ENCODE measurements at places on chromosomes 1 and 21. TPM values are rescaled to one million over a fixed set of nuclear protein-coding genes. Genes with fewer than 3 reads are reported as not detected.

GRCh38 chr1:178544531-178544930 lies 31.6 kb downstream of the TEX35 start:
- H3K27me3 ChIP-seq = no peaks in the 10 kb centered on the region
- no peak for DNase-seq
- no peak overlapping the region for H3K27ac ChIP-seq
- no peaks in the 10 kb centered on the region for H3K36me3 ChIP-seq
- H3K4me3 ChIP-seq = no peak overlapping the region
- H3K4me1 ChIP-seq = peaks cover 4% of the 10 kb centered on the region

DNA sequence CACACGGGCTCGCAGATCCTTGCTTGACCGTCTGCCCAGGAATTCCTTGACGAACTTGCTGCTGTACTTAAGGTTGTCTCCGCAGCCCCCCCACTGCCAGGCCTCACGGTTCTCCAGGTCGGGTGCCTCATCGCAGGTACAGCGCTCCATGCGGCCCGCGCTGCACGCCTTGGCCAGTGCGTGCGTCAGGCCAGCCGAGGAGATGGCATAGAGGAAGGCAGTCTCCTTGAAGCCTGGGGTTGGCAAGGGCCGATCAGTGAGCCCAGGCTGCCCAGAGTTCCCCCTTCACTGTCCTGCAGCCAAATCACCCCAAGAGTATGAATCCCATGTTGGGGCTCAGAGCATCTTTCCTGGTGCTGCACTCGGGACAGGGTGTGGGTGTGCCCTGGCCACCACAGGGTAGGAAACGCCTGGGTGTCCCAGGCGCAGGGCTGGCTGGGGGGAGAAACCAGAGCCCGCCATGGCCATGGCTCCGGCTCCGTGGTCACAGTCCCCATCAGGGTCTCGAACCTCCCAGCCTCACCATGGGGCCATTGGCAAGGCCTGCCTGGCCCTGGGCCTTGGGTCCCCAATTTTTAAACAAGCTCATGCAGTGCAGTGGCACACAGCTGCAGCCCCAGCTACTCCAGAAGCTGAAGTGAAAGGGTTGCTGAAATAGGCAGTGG lies 23.4 kb downstream of the WNT9A start:
- no peaks in the 10 kb centered on the region for H3K36me3 ChIP-seq
- no peaks in the 10 kb centered on the region for H3K4me1 ChIP-seq
- no peak for DNase-seq
- no peak overlapping the region for H3K4me3 ChIP-seq
- H3K27me3 ChIP-seq = no peaks in the 10 kb centered on the region
- H3K27ac ChIP-seq = no peak overlapping the region

DNA sequence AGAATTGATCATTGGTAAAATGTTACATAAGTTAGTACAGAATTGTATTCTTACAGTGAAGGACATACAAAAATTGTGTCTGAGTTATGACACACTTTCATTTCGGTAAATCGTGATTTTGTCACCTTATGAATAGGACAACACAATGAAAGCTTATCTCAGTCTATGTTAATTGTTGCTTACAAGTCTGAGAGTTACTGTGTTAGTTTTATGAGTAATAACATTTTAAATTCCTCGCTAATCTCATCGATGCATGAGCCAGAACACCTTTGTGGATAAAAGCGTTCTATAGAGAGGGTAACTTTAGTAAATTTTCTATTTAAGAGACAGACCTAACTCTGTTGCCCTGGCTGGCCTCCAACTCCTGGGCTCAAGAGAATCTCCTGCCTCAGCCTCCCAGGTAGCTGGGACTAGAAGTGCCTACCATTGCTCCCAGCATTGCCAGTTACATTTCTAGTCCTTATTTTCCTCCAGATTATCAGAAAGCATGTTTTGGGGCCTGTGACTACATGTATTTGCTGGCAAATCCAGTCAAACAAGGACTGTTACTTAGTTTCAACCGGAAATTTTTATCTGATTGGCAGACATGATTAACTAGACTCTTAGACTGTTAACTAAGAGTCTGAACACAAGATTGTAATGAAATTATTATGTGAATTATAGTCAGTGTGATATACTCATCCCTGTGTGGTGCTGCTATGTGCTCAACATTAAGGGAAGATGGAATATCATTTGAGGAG lies 3.0 kb downstream of the PRRC2C start:
- H3K4me1 ChIP-seq = peaks cover 63% of the 10 kb centered on the region
- DNase-seq = no peak
- H3K27ac ChIP-seq = peak overlapping the region; percentile 74
- peaks cover 45% of the 10 kb centered on the region for H3K36me3 ChIP-seq
- H3K4me3 ChIP-seq = peak overlapping the region; percentile 88
- no peaks in the 10 kb centered on the region for H3K27me3 ChIP-seq

- peaks cover 3% of the 10 kb centered on the region for H3K36me3 ChIP-seq
- peaks cover 27% of the 10 kb centered on the region for H3K4me1 ChIP-seq
- H3K27ac ChIP-seq = peak overlapping the region; percentile 11
- DNase-seq = no peak
Observed at GRCh38 chr1:61742620-61743430, 545 bp downstream of the PATJ start.

GRCh38 chr1:247647864-247648263 lies 31.7 kb downstream of the OR13G1 start:
- no peak overlapping the region for H3K4me3 ChIP-seq
- no peak overlapping the region for H3K27ac ChIP-seq
- DNase-seq = no peak
- no peaks in the 10 kb centered on the region for H3K4me1 ChIP-seq
- H3K27me3 ChIP-seq = no peaks in the 10 kb centered on the region

The ADCY10 gene
- total RNA-seq = 0.32 TPM

DNA sequence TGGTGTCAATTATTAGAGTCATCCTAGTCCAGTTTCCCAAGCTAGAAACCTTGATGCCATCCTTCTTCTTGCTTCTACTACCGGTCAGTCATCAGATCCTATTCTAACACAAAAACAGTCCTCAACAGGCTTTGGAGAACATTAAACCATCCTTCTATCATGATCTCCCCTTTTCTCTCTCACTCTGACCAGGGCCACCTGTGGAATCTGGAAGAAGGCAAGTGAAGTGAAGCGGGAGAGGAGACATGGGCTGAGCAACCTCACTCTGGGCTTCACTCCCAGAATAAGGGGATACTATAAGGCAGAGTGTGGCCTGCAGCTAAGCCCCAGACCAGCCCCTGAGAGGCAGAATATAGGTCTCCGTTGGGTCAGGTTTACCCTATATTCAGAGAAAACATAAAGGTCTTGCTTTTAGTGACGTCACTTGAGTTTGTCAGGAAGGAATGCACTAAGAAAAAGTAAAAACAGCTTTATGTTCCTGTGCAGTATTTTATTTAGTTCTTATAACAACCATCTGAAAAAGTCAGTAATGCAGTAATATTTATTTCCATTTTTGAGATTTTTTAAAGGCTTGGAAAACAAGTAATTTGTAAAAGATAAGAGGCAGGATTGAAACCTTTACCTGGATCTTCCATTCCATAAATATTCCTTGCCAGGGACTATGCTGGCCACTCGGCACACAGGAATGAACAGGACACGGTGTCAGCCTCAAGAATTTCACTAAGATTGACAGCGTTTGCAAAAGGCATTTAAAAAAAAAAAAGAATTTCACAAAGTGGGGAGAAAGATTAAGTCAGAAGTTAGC lies 61.3 kb downstream of the NFASC start:
- H3K4me3 ChIP-seq = no peak overlapping the region
- H3K27me3 ChIP-seq = peaks cover 9% of the 10 kb centered on the region
- no peaks in the 10 kb centered on the region for H3K4me1 ChIP-seq
- no peaks in the 10 kb centered on the region for H3K36me3 ChIP-seq
- no peak overlapping the region for H3K27ac ChIP-seq

The SMPDL3B gene
- 0.40 TPM for total RNA-seq

- H3K27ac ChIP-seq = no peak overlapping the region
- no peak for DNase-seq
- H3K27me3 ChIP-seq = no peaks in the 10 kb centered on the region
- H3K4me1 ChIP-seq = peaks cover 5% of the 10 kb centered on the region
- peaks cover 15% of the 10 kb centered on the region for H3K36me3 ChIP-seq
Observed at GRCh38 chr1:151641229-151641628, 29.4 kb downstream of the SNX27 start.

DNA sequence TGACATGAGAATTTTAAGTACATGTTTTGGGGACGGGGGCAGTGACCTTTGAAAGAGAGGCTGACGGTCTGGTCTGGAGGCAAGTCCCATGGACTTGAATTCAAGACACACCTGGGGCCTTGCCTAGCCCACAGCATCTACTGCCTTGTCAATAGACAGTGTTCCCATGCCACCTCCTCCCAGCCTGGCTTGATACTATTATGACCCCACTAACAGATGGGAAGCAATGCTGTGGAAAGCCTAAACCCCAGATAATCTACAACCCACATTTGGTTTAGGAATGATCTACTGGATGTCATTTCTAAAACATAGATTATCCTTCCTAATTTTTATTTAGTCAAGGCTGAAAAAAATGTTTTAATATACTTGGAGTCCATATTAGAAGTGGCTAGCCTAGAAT lies 17.8 kb upstream of the NFASC start:
- H3K27ac ChIP-seq = no peak overlapping the region
- no peaks in the 10 kb centered on the region for H3K36me3 ChIP-seq

- no peak overlapping the region for H3K4me3 ChIP-seq
- no peak overlapping the region for H3K27ac ChIP-seq
- H3K27me3 ChIP-seq = no peaks in the 10 kb centered on the region
- H3K4me1 ChIP-seq = peaks cover 2% of the 10 kb centered on the region
- no peak for DNase-seq
Observed at GRCh38 chr1:43986712-43987111, 4.7 kb upstream of the CCDC24 start.

The GSTM1 gene
- total RNA-seq = not detected

The FMO2 gene
- not detected for total RNA-seq

DNA sequence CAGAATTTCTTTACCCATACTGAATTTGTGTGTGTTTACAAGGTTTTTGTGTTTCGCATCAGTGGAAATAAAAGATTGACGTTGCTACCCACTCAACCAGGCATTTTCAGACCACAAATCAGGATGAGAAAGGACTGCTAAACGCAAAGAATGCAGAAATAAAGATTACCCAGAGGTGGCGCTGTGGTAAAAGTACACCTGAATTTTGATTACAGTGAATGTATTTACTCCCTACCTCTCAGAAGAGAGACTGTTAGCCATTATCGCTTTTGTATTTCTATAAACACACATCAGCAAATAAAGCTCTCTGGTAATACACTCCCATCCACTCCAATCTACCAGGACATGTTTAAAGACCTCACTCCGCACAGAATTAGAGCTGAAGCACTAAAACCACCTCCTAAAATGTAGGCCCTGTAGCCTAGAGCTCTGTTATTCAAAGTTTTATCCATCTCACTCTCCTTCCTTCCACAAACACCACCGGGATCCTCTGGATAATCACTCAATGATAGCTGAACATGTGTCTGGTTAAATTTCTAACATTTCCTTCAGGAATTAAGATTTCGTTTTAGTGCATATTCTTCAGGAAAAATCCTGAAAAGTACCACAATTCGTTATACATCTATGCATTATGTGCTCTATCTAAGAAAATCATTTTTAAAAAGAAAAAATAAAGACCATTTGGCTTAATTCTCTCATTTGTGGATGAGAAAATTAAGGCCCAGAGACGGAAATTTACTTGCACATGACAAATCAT lies 2.5 kb upstream of the LMO4 start:
- H3K36me3 ChIP-seq = peaks cover 2% of the 10 kb centered on the region
- peak; percentile 58 for DNase-seq
- peaks cover 6% of the 10 kb centered on the region for H3K27me3 ChIP-seq
- H3K4me1 ChIP-seq = peaks cover 11% of the 10 kb centered on the region

GRCh38 chr1:156515956-156516355 lies 15.4 kb upstream of the MEF2D start:
- H3K36me3 ChIP-seq = no peaks in the 10 kb centered on the region
- no peak for DNase-seq
- no peak overlapping the region for H3K27ac ChIP-seq
- peaks cover 17% of the 10 kb centered on the region for H3K4me1 ChIP-seq
- H3K27me3 ChIP-seq = no peaks in the 10 kb centered on the region
- no peak overlapping the region for H3K4me3 ChIP-seq

DNA sequence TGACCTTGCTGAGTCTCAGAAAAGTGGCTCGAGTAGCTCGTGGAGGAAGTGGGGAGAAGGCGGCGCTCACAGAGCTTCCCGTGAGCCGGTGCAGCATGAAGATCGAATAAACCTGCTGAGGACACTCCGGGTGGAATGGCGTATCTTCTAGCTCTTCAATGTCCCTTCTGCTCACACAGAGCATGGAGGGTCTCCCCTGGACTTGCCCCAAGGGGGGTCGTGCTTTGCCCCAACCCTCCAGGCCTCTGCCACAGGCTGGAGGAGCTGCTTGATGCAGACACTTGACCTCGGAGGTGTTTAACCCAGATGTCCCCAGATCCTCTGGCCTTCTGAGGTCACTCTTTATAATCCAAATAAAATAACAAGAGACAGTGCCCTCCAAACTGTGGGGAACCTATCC lies 2.2 kb upstream of the KRTAP10-12 start:
- peaks cover 4% of the 10 kb centered on the region for H3K4me1 ChIP-seq
- H3K27me3 ChIP-seq = peaks cover 64% of the 10 kb centered on the region
- peaks cover 7% of the 10 kb centered on the region for H3K36me3 ChIP-seq
- DNase-seq = no peak

DNA sequence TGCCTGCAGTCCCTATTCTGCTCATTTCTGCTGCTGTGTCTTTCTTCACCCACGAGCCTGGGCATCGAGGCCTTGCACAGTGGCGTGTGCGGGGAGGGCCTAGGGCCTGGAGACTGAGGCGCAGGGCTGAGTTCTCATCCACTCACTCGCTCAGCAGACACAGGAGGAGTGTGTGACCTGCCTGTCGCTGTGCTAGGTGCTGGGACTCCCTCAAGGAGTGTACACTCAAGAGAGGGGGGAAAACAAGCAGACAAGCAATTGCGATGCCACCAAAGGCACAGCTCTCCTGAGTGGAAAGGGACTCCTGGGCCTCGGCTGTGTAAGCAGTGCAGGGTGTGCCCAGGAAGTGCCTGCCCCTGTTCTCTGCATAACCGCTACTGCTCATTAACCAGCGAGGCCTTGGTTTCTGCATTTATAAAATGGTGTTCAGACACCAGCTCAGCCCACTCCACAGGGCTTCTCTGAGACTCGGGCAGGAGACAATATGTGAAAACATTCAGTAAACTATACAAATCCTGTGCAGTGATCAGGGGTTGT lies 4.2 kb downstream of the RD3 start:
- H3K4me1 ChIP-seq = peaks cover 6% of the 10 kb centered on the region
- no peak overlapping the region for H3K4me3 ChIP-seq
- H3K27me3 ChIP-seq = peaks cover 3% of the 10 kb centered on the region

GRCh38 chr1:109942434-109942833 lies 31.8 kb downstream of the CSF1 start:
- no peak for DNase-seq
- peaks cover 20% of the 10 kb centered on the region for H3K27me3 ChIP-seq
- no peak overlapping the region for H3K27ac ChIP-seq
- H3K4me1 ChIP-seq = peaks cover 6% of the 10 kb centered on the region

The GPX7 gene
- total RNA-seq = 14.4 TPM

GRCh38 chr1:81050390-81050789 lies 750.3 kb upstream of the ADGRL2 start:
- no peaks in the 10 kb centered on the region for H3K27me3 ChIP-seq
- no peak for DNase-seq
- no peaks in the 10 kb centered on the region for H3K36me3 ChIP-seq
- H3K4me3 ChIP-seq = no peak overlapping the region
- H3K27ac ChIP-seq = no peak overlapping the region
- H3K4me1 ChIP-seq = no peaks in the 10 kb centered on the region
